Colonic mucosa (tissue), 4 donors: ENCODE measurements at places on chromosomes 6 and 20.

DNA sequence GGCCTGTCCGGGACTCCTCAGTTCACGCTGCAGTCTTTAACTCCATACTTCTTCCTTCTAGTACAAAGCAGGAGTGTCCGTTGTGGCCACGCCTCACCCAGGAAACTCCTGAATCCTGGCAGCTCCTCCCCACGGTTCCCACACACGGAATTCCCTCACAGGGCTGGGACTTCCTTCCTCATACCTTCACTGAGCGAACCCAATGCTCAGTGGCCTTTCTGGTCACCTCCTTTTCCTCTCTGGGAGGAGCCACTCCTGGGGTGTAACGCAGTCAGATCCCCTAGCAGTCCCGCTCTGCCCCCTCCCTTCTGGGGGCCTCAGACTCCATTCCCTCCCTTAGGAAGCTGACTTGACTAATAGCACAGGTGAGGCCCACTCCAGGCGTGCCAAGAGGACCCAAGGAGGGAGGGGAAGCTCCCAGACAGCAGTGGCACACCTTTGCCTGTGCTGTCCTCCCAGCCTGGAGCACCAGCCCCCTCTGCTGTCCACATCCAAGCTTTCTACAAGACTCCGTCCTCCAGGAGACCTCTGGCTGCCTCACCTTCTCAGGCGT, at the start of gene SLC52A3:
SLC52A3 (minus strand) TSS at position 75 of the 553 bp plus-strand sequence. CDS start 2,726 bp downstream, outside the sequence.
- peak; percentile 91 for DNase-seq

DNA sequence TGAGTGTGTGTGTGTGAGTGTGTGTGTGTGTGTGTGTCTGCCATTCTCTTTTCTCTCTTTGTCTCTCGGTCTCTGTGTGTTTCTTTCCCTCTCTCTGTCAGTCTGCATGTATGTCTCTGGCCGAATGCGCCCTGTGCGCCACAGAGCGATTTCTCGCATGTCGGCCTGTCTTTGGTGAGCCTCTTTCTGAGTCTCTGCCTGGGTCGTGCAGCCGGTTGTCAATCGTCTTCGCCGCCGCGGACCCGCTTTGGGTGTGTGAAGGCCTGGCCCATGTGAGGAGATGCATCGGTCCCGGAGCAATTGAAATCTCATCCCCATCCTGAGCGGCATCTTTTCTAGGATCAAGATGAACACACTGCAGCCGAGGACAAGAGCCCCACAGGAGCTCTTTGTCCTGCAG, 1567.2 kb upstream of the DEFB115 start:
- DNase-seq, result no peak

DNA sequence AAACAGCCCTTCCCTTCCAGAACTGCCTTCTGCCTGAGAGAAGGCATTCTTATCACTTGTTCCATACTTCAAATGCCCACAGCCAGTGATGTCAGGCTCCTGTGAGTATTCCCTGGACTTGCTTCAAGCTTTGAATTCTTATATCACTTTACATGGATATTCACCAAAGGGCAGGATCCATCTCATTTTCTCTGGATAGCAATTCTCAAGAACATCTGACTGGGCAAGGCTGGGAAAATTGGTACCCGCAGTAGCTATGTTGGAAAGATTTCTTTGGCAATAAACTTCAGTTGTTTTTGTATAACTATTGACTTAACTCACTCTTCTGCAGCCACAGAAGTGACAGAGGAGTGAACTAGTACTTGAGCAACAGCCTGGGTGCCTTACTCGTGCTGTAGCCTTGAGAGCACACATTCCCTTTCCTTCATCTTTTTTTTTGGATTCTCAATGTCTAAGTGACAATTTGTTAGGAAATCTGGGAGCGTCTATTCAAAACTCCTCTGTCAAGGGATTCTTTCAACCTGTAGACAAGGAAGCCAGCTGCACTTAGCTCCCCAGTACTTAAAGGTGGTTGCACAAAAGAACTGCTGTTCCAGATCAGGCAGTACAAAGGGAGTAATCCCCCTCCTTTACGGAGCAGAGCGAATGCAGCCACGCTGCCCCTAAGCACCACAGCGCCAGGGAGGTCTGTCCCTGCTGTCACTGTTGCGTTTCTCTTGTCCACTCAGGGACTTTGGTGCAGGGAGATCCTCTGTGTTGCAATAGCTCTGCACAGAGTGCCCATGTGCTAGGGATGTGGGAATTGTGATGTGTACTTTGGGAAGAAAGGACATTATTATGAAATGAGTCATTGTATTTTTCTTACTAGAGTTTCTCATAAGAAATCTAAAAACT, 69.6 kb downstream of the JAG1 start:
- DNase-seq, result no peak

DNA sequence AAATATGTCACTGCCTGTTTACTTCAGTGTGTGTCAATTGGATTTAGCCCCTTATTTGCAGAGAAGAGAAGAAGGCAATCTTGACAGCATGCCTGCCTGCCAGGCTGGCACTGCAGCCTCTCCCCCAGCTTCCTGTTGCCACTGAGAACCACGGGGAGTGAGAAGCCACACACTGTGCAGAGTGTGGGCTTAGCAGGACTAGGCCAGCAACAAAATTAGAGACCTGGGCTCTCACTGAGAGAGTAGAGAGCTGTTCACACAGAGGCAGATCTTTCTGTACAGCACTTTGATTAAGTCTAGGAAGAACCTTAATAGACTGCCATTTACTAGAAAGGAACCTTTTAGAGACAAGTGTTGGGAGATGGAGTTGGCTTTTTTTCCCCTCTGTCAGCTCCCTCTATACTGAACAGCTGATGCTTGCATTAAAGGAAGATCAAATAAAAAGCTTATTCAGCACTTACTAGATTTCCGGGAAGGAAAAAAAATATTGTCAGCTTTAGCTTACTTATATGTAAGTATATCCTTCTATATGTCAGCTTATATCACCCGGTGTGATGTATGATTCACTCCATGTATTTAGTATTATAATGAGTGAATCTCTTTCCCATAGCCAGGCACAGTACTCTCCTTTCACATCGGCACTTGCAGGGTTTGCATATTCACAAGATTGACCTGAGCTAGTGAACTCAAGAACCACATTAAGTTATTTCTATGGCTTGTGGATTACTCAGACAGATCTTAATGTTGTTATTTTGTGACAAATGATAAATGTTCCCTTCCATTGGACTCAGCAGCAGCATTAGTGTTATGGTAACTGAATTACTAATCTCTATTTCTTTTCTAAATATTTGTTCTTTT, 851.0 kb upstream of the EPHA7 start:
- no peak for DNase-seq

DNA sequence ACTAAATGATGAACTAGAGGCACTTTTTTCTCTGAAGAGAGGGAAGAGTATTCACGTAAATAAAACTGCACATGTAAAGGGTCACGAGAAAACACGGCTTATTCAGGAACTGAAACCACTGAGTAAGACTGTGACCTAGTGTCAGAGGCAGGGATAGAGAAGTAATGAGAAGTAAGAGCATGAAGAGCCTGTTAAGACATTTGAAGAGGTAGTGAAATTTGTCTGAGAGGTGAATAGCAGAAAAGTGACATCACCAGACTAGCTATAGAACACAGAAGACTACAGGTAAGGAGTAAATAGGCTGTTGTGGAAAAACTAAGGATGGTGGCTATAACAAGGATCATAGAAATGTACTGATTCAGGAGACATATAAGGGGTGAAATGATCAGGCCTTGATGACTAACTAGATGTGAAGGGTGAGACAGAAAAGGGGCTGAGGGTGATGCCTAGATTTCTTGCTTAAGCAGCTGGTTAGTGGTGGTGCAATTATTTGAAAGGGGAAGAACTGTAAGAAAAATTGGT, 76.8 kb downstream of the REV3L start:
- no peak for DNase-seq

DNA sequence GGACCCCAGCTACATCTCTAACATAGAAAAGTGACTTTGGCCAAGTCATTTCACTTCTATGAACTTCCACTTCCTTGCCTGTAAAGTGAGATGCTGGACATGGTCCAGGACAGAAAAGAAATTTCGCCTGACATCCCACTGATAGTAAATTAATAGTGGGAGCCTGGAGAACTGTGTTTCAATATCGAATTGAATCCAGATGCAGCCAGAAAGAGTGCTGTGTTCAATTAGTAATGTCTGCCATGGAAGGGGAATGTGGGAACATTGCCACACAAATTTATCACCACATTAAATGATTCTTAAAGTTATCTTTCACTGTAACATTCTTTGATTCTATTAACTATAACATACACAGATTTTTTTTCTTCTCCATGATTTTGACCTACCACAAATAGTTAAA, 255.0 kb downstream of the HACE1 start:
- DNase-seq, result no peak

GRCh38 chr6:138652824-138653223, 120.7 kb upstream of the CCDC28A start:
- no peak for DNase-seq

- no peak for DNase-seq
These were observed 204.3 kb downstream of the TFAP2C start for GRCh38 chr20:56833427-56833826.

DNA sequence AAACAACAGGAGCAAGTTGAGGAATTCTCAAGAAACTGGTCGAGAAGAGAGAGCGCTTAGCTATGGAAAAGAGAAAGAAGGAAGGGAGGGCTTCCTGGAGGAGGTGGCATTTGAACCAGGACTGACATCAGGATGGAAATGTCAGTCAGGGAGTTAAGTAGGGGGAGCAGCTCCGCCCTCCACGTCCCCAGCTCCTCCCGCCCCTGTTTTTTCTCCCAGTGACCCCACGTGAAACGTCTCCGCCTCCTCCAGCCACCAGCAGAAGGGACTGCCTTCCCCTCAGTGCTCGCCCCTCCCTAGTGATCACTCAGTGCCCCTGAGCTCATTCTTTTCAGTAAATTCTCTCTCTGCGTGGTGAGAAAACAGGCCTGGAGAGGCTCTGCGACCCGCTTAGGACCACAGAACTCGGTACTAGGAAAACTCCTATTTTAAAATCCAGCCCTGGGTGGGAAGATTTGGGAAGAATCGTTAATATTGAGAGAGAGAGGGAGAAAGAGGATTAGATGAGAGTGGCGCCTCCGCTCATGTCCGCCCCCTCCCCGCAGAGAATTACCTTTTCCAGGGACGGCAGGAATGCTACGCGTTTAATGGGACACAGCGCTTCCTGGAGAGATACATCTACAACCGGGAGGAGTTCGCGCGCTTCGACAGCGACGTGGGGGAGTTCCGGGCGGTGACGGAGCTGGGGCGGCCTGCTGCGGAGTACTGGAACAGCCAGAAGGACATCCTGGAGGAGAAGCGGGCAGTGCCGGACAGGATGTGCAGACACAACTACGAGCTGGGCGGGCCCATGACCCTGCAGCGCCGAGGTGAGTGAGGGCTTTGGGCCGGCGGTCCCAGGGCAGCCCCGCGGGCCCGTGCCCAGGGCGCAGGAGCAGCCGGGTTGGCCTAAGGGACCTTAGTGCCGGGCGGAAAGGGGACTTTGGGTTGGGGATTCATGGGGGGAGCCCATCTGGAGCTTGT, 4.6 kb downstream of the HLA-DPB1 start:
- DNase-seq, result peak; percentile 34

DNA sequence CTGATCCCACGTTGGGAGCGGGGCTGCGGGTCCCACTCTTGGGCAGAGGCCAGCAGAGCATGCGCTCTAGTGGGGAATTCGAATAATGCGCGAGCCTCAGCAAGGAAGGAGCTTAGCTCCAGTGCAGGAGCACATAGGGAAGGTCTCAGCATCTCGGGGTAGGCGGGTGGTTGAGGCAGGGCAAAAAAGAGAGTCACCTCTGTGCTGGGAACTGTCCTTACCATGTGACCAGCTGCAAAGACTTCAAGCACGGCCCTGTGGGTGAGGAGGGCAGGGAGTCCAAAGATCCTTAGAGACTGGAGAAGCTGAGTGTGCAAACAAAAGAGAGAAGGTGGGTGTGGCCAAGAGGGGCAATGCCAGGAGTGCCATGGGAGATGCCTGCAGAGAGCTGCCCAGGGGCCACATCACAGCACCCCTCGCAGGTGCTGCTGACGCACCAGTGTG, 79.2 kb upstream of the CD93 start:
- DNase-seq, result peak; percentile 74

GRCh38 chr6:121223212-121223611, 111.1 kb downstream of the TBC1D32 start:
- DNase-seq, result no peak

GRCh38 chr20:63103402-63104311, 96.9 kb upstream of the BHLHE23 start:
- DNase-seq, result no peak

DNA sequence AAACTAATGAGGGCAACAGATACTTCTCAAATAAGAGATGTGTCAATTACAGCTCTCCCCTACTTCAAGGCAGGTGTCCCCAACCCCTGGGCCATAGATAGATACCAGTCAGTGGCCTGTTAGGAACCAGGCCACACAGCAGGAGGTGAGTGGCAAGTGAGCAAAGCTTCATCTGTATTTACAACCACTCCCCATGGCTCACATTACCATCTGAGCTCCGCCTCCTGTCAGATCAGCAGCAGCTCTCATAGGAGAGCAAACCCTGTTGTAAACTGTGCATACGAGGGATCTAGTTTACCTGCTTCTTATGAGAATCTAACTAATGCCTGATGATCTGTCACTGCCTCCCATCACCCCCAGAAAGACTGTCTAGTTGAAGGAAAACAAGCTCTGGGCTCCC, 422.1 kb downstream of the GJA1 start:
- no peak for DNase-seq

- DNase-seq, result peak; percentile 72
These were observed 180.3 kb downstream of the CDH26 start for GRCh38 chr20:60138256-60139220.

DNA sequence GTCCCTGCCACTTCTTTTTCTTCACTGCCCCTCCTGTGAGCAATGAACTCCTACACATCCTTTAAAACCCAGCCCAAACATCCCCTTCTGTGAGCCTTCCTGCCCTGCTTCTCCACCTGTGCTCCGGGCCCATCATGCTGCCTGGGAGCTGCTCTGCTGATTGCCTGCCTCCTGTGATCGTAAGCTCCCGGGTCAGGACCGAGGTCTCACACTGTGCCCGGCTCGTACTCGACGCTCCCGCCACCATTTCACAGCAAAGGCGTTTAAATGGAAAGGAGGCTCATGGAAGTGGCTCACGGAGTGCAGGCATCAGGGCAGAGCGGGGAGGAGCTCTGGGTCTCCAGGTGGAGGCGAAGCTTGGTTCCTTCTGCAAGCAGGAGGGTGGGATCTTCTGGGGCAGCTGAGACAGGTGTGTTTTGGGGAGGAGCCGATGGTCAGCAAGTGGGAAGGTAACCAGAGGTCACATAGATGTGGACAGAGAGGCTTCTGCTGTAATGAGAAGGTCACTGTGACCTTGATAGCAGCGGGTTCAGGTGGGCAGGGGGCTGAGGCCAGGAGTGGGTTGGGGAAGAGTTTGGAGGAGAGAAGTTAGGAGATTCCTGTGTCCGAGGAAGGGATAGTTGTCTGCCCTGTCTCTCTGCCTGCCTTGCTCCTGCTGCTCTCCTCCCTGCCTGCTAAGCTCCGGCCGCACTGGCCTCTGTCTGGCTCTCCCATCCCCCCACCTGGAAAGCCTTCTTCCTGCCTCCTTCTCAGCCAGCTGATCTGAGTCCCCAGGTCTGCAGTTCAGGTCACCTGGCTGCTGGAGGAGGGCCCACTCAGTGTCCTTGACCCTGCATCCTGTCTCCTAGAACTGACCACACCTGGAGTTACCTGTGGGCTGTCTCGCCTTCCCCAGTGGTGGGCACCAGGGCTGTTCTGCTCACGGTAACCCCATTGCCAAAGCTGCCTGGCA, 52.7 kb upstream of the FRMD1 start:
- peak; percentile 11 for DNase-seq
